Left renal pelvis (tissue), 4 donors: ENCODE measurements at places on chromosomes 6 and 20. TPM values are rescaled to one million over a fixed set of nuclear protein-coding genes. Genes with fewer than 3 reads are reported as not detected.

Gene HBS1L
- polyA plus RNA-seq, result 61.5 TPM

Gene CLPSL2
- 0.40 TPM for polyA plus RNA-seq

Gene TREML2
- polyA plus RNA-seq, result 0.14 TPM

Gene BPIFA3
- polyA plus RNA-seq, result not detected

Gene FANCE
- 9.7 TPM for polyA plus RNA-seq

Gene TRIM31
- not detected for polyA plus RNA-seq

Gene POPDC3
- 0.32 TPM for polyA plus RNA-seq

Gene PSORS1C2
- polyA plus RNA-seq, result not detected

Gene ZKSCAN8
- polyA plus RNA-seq, result 45.6 TPM

Gene MYMX
- polyA plus RNA-seq, result 1.2 TPM

Gene CDC25B
- polyA plus RNA-seq, result 37.3 TPM

Gene IL17F
- polyA plus RNA-seq, result 0.63 TPM

Gene GRIK2
- 18.0 TPM for polyA plus RNA-seq

Gene ZBTB46
- polyA plus RNA-seq, result 16.4 TPM

Gene FLRT3
- 139 TPM for polyA plus RNA-seq
